Right atrium auricular region (tissue), 2 donors: ENCODE measurements at places on chromosomes 5 and 9. TPM values are rescaled to one million over a fixed set of nuclear protein-coding genes. Genes with fewer than 3 reads are reported as not detected.
A peak's percentile ranks its signal among the peaks of the same experiment; 100 is the strongest.

The THBS4 gene
- total RNA-seq = 8.5 TPM

The BNC2 gene
- total RNA-seq = 68.3 TPM

The ROR2 gene
- total RNA-seq = 21.8 TPM

The LHX3 gene
- 0.16 TPM for total RNA-seq

The NEK6 gene
- total RNA-seq = 9.7 TPM

The C5orf52 gene
- total RNA-seq = not detected

The ZDHHC11B gene
- 4.0 TPM for total RNA-seq

The NUTM2F gene
- not detected for total RNA-seq

The CAMK2A gene
- 4.9 TPM for total RNA-seq

The ENTREP1 gene
- total RNA-seq = 12.1 TPM

The SLC6A18 gene
- total RNA-seq = not detected

The CD72 gene
- 0.79 TPM for total RNA-seq

The SOX30 gene
- total RNA-seq = 0.89 TPM

- no peak within 1 kb of the TSS for H3K27ac ChIP-seq
- no peak for DNase-seq
- no peaks in the 10 kb centered on the region for H3K36me3 ChIP-seq
- H3K4me1 ChIP-seq = no peaks in the 10 kb centered on the region
Observed at GRCh38 chr9:104536756-104537155, at the start of gene OR13C3. TSS of gene OR13C3 (minus strand) at chr9:104536856. CDS start at chr9:104536723, 133 bp downstream.

DNA sequence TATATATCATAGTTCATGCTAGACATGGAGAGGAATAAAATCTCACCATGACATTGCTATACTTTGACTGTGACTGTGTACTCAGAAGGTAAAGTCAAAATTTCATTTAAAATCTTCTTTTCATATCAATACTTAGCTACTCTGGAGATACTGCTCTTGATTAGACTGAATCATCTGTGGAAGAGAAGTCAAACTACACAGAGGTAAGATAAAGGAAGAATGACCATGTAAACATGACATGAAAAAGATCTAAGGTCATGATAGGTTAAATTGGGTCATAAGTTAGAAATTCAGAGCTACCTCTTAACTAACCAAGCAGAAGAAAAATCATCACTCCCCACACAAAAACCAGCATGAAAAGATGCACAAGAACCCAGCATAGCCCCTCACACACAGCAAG, 44.8 kb upstream of the RLN1 start:
- H3K4me3 ChIP-seq = no peak overlapping the region
- H3K27me3 ChIP-seq = no peaks in the 10 kb centered on the region
- no peaks in the 10 kb centered on the region for H3K4me1 ChIP-seq
- no peak overlapping the region for H3K27ac ChIP-seq

DNA sequence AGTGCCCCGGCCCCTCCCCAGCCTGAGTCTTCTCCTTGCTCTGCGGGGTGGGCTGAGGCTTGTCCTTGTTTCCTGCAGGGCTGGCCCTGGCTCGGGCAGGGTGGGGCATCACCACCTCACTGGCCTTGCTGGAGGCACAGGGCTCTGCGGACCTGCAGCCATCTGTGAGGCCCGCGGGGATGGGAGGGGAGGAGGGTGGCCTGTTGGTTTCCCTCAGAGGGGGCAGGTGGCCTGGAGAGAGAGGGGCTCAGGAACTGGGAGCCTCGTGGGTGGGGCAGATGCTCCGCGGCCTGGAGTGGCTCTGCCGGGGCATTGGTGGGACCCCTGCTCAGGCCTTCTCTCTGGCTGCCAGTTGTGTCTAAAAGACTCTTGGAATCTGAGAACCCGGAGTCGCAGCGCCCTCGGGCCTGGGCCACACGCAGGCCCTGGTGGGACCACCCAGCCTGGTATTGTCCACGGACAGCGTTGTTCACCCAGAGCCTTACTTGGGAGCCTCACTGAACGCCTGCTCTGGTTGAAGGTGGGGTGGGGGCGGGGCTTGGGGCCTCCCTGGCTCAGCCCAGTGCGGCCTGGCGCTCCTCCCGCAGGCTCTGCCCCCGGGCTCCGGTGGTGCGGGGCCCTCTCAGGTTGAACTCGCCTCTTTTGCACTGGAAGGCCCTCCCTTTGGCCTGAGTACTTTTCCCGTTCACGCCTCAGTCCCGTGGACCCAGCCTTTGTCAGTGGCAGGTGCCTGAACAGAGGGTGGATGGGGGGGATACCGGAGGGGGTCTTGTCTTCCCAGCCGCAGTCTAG, 111.3 kb downstream of the RXRA start:
- H3K27ac ChIP-seq = no peak overlapping the region
- peaks cover 77% of the 10 kb centered on the region for H3K4me1 ChIP-seq
- H3K4me3 ChIP-seq = no peak overlapping the region

DNA sequence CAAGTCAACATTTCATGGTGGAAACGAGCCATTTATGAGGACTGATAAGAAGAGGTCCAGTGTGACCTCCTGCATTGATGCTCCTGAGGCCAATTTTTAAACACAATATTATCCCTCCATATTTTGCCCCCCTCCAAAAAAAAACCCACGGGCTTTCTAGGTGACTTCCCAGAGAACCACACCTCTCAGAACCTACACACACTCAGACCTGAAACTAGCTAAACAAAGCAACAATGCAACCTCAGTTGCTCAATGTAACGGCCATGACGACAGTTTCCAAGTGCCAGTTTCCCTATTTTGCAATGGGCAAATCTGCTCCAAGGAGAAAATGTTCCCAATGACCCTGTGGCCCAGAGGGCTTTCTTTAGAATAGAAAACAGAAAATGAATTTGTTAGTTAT, 3.5 kb downstream of the NRG2 start:
- no peaks in the 10 kb centered on the region for H3K36me3 ChIP-seq
- no peak overlapping the region for H3K27ac ChIP-seq
- DNase-seq = no peak
- no peak overlapping the region for H3K4me3 ChIP-seq
- peaks cover 53% of the 10 kb centered on the region for H3K4me1 ChIP-seq

DNA sequence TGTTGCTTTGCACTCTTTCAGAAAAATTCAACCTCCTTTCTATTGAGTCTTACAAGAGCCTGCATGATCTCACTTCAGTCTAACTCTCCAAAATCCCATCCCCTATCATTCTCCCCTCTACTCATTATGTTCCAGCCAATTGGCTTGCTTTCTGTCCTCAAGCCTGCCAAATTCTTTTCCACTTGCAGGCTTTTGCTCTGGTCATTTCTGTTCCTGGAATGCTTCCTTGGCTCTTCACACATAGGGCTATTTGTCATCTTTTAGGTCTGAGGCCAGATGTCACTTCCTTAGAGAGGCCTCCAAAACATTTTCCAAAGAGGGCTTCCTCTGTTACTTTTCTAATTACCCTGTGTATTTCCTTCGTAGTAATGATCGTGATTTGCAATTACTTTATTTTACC, 11.8 kb upstream of the CHD1 start:
- H3K36me3 ChIP-seq = no peaks in the 10 kb centered on the region
- H3K27ac ChIP-seq = no peak overlapping the region
- H3K27me3 ChIP-seq = no peaks in the 10 kb centered on the region
- peaks cover 61% of the 10 kb centered on the region for H3K4me1 ChIP-seq

- H3K4me3 ChIP-seq = peak overlapping the region; percentile 50
- peaks cover 85% of the 10 kb centered on the region for H3K4me1 ChIP-seq
- H3K36me3 ChIP-seq = peaks cover 42% of the 10 kb centered on the region
Observed at GRCh38 chr5:149423794-149424268, 44.7 kb upstream of the IL17B start.

DNA sequence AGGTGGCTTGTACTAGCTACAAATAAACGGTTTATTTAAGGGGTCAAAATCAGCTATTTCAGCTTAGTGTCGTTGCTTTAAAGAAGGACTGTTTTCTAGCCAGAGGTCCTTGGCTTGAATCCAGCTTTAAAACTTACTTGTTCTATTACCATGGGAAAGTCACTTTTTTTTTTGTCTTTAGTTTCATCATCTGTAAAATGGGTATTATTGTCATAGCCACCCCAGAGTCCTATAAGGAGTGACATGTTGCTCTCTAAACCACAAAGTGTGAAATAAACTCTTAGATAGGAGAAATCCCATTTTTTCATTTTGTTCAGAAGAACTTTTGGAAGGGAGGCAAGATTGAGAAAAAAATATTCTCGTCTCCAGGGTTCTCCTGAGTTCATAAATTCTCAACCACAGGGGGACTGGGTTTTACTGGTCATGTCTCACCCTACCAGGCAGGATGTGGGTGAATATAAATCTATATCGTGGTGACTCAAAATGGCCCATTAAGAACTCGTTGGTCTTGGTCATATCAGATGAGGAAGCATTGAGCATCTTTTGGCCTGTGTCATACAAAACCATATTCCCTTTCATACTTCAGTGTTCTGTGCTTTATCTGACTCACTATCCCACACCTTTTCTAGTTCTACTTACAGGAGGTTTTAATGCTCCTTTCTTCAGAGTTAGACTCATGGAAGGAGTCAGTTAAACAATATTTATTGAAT, 202.7 kb upstream of the NR3C1 start:
- H3K27ac ChIP-seq = no peak overlapping the region
- no peak overlapping the region for H3K4me3 ChIP-seq
- no peak for DNase-seq
- no peaks in the 10 kb centered on the region for H3K4me1 ChIP-seq
- H3K36me3 ChIP-seq = no peaks in the 10 kb centered on the region

- H3K27ac ChIP-seq = no peak overlapping the region
- no peaks in the 10 kb centered on the region for H3K4me1 ChIP-seq
- H3K4me3 ChIP-seq = no peak overlapping the region
- H3K27me3 ChIP-seq = no peaks in the 10 kb centered on the region
- DNase-seq = no peak
- H3K36me3 ChIP-seq = no peaks in the 10 kb centered on the region
Observed at GRCh38 chr5:1776831-1777230, 22.8 kb downstream of the MRPL36 start.

DNA sequence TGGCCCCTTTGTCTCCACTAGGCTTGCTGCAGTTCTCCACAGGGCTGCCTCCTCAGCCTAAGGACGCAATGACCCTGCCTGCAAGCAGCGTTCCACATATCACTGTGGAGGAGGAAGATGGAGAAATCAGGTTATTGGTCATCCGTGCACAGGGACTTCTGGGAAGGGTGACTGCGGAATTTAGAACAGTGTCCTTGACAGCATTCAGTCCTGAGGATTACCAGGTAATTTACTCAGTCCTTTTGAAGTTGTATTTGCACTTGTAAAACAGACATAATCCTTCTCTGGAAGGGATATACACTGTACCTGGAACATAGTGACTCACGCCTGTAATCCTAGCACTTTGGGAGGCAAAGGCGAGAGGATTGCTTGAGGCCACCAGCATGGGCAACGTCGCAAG, 116.6 kb downstream of the ADGRV1 start:
- no peaks in the 10 kb centered on the region for H3K36me3 ChIP-seq
- no peaks in the 10 kb centered on the region for H3K27me3 ChIP-seq
- H3K27ac ChIP-seq = no peak overlapping the region
- no peaks in the 10 kb centered on the region for H3K4me1 ChIP-seq
- no peak for DNase-seq

DNA sequence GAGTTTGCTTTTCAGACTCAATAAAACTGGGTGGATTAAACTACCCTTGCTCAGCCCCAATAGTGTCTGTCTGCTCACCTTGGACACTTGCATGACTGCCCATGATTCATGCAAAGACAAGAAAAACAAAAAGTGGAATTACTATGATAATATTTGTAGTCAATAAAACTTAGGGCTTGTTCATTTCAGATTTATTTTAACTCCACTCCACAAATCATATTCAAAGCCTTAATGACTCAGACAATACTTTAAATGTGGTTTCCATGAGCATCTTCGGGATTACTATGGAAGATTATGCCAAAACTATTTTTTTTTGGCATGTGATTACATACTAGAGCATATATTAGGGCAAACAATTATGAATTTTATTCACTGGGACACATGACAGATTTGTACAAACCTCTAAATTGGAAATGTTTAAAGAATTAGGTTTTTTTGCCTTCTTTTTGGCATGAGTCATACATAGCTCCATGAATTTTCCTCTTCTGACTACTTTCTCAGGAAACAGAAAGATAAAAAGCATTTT, 468.9 kb downstream of the ACTL7B start:
- DNase-seq = no peak
- no peaks in the 10 kb centered on the region for H3K36me3 ChIP-seq
- no peaks in the 10 kb centered on the region for H3K27me3 ChIP-seq
- no peaks in the 10 kb centered on the region for H3K4me1 ChIP-seq
- no peak overlapping the region for H3K27ac ChIP-seq
